ENCODE measurements at places on chromosomes 5 and 9.

GRCh38 chr9:33273266-33273971, 8.6 kb downstream of the CHMP5 start:
- no peak for DNase-seq

GRCh38 chr5:173420108-173420507, 91.9 kb upstream of the STC2 start:
- no peak for DNase-seq

DNA sequence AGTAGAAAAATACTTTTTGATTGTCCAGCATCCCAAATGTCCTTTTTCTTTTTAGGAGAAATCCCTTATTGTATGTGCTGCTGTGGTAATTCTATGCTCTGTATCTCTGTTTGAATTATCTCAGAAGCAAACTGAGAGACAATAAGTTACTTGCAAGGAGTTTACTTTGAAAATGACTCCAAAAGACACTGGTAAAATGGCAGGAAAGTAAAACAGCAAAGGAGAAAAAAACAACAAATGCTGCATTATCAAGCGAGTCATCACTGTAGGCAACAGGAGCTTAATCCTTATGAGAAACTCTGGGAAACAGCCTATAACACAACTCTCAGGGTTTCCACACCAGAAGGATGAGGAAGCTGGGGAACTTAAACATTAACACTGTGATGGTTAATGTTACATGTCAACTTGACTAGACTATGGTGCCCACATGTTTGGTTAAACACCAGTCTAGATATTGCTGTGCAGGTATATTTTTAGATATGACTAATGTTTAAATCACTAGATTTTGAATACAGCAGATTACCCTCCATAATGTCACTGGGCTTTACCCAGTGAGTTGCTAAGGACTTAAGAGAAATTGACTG, 92.6 kb upstream of the GAS1 start:
- DNase-seq, result no peak

DNA sequence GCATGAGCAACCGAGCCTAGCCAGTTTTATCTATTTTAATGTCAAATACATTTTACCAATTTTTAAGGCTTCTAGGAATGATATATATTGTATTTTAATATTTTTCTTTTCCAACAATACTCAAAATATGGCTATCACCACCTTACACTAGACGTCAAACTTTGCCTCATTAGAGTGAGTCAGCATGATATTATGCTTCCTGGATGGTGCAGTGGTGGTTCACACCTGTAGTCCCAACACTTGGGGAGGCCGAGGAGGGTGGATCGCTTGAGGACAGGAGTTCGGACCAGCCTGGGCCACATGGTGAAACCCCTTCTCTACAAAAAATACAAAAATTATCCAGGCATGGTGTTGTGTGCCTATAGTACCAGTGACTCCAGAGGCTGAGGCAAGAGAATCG, 7.3 kb upstream of the CDC14B start:
- DNase-seq, result no peak

GRCh38 chr5:151218177-151218576, 5.7 kb downstream of the CCDC69 start:
- no peak for DNase-seq

DNA sequence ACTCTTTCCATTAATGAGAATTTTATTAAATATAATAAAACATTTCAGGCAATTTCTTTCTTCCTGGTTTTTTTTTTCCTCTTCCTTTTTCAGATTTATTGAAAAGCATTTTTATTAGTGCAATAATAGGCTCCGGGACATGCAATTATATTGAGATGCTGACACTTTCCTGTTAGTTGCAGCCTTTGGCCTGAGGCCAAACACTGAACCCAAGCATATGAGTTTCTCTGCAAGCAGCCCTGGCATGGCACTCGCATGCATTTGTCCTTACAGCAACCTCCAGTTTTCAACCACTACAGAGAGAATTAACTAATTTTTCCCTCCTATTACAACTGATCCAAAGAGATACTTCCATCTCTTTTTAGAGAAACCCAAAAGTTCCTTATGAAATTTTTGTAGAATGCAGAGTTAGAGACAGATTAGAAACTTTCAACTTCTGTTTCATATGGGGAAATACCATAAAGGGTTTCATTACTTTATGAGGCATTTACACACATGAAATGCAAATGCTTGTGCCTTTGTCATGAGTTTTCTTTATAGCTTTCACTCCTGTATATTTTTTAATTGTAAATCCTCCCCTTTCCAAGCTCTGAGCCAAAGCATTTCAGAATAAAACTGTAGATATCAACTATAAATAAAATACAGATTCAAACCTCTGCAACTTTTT, 183.0 kb downstream of the CETN3 start:
- DNase-seq, result no peak

DNA sequence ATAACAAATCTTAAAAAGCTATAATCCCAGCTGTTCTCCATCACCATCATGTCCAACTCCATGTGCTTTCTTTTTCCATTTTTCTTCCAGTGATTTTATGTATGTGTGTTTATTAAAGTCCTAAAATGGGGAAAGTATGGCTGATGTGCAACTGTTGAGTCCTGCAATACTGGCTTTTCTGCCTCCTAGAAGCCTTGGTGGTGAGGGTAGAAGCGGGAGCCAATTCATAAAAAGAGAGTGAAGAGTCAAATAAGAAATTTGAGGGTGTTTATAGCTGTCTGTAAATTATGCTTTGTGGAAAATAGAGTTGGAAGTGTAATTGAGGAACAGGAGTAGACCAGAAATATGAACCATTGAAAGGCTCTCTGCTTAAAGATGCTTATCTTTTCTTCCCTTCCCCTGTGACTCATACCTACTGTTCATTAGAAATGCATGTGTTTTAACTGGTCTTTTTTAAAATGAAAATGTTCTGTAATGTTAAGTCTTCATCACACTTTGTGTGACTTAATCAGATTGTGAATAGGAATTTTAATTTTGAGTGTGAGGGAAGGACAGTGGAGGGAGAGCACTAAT, 80.1 kb downstream of the ZCCHC7 start:
- DNase-seq, result no peak

GRCh38 chr5:159510282-159510681, 180.0 kb upstream of the IL12B start:
- no peak for DNase-seq

GRCh38 chr9:130498298-130498917, 53.6 kb downstream of the ASS1 start:
- no peak for DNase-seq

DNA sequence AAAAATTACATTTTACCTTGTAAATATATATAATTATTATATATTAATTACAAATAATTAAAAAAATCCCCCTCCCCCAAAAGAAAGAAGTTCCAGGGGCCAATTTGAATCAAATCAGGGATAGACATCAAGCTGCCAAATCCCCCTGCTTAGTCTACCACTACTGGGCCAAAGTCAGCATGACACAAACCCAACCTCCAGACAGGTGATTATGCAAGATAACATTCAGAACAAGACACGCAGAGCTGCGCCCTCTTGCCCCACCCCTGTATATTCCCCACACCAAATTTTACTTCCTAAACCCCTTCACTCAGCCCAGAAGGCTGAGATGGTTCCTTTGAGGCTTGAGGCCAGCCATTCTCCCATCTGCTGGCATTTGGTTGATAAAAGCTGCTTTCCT, 2059.1 kb upstream of the CDH6 start:
- DNase-seq, result no peak

DNA sequence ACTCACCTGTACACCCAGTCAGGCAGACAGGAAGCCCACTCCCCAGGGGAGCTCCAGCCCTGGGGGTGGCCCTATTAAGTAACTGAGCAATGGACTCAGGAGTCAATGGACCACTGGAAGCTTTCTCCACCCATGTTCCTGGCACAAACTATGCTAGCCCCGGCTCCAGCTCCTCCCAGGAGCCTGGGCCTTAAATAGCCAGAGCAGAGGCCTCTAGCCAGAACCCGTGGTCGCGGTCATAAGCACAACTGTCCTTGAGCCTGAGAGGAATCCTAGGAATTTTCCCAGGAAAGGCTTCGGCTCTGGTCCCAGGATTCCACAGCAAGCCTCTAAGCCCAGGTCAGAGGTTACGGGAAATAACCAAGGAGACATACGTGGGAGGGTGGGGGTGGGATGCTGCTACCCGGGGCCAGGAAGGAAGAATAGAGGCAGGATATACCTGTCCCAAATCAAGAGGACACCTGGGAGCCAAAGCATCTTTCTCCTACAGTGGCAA, 5.5 kb downstream of the SEPTIN8 start:
- no peak for DNase-seq

- no peak for DNase-seq
These were observed 44.9 kb upstream of the LIFR start for GRCh38 chr5:38601133-38601862.

DNA sequence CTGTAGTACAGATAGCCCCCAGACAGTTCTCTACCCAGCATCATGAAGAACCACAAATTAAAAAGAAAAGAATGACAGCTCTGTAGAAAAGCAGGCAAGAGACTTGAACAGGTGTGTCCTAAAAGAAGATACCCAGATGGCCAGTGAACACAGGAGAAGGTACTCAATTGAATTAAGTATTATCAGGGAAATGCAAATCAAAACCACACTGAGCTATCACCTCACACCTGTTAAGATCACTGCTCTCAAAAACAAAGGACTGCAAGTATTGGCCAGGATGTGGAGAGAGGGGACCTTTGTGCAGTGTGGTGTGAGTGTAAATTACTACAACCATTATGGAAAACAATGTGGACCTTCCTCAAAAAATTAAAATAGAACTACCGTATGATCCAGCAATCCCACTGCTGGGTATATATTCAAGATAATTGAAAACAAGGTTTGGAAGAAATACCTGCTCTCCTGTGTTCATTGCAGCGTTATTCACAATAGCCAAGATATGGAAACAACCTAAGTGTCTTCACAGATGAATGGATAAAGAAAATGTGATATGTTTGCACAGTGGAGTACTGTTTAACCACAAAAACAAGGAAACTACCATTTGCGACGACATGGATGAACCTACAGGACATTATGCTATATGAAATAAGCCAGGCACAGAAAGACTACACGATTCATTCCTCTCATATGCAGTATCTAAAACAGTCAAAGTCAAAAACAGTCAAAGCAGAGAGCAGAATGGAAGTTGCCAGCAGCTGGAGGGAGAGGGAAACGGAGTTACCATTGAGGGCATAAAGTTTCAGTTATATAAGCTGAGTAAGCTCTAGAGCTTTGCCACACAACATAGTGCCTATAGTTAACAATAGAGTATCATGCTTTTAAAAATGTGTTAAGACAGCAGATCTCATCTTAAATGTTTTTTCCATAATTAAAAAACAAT, 102.6 kb downstream of the WNK2 start:
- peak; percentile 58 for DNase-seq

DNA sequence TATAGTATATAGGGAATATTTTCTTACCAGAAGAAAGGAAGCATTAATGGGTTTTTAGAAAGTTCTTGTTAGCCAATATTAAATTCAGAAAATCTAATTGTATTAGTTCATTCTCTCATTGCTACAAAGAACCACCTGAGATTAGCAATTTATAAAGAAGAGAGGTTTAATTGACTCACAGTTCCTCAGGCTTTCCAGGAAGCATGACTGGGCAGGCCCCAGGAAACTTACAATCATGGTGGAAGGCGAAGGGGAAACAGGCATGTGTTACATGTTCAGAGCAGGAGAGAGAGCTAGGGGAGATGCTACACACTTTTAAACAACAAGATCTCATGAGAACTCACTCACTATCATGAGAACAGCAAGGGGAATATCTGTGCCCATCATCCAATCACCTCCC, 304.0 kb upstream of the CDH12 start:
- no peak for DNase-seq
